Daoy (cell line): ENCODE measurements at places on chromosomes 6 and 20. TPM values are rescaled to one million over a fixed set of nuclear protein-coding genes. Genes with fewer than 3 reads are reported as not detected.
A peak's percentile ranks its signal among the peaks of the same experiment; 100 is the strongest.

Gene SIRT5
- 12.1 and 12.6 TPM in 2 replicates for total RNA-seq

GRCh38 chr6:86010915-86011786 is 368.5 kb upstream of the SYNCRIP start:
- no peak for DNase-seq

DNA sequence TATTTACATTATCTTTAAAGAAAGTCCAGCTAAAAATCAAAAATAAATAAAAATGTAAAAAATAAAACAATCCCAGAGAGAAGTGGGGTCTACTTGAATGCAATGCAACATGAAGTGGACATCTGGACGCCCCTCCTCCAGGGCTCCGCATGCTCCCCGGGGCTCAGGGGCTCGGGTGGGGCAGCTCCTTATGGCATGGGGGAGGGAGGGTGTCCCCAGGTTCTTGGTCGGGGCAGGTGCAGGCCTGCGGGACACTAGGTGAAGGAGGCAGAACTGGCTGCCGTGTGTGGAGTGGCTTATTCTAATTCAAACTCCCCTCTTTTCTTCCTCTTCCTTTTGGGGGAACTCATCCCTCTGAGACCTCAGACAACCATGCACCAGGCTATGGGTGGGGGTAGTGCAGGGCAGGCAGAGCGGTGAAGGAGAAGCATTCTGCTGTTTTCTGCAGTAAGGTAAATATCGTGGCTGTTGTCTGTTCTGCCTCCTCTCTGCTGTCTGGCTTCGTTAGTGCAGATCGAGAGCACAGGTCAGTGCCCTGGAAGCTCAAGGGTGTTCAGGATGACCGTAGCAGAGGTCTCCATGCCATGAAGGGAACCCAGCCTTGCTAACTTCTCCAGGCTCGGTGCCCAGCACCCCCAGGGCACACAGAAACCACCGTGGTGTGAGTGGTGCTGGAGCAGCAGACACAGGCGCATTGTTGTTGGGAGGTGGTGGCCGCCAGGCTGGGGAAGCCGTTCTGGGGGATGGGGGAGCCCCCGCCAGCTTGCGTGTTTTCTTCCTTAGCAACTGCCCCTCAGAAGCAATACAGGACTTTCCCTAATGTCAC is 82.6 kb downstream of the TTLL2 start:
- DNase-seq, result no peak

DNA sequence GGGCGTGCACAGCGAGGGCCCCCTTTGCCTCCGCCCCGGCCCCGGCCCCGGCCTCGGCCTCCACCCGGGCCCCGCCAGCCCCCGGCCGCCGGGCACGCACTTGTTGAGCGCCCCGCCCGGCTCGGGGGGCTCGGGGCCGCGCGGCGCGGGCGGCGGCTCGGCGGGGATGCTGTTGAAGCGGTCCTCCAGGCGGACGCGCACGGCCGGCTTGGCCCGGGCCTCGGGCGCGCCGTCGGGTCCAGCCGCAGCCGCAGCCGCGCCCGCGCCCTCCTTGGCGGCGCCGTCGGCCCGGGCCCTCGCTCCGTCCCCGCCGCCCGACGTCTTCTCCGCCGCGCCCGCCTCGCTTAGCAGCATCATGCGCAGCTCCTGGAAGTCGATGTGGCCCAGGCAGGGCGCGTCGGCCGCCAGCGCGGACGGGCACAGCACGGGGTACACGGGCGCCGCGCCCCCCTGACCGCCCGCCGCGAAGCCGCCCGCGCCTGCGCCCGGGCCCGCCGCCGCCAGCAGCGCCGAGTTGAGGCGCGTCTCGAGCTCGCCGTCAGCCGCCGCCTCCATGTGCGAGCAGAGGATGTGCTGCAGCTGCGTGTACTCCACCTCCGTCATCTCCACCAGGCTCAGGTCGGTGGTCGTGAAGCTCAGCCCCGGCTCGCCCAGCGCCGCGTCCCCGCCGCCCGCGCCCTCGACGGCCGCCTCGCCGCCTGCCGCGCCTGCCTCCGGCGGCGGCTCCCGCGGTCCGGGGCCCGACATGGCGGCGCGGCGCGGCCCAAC is 514 bp downstream of the TCFL5 start:
- DNase-seq, result peak; percentile 53

DNA sequence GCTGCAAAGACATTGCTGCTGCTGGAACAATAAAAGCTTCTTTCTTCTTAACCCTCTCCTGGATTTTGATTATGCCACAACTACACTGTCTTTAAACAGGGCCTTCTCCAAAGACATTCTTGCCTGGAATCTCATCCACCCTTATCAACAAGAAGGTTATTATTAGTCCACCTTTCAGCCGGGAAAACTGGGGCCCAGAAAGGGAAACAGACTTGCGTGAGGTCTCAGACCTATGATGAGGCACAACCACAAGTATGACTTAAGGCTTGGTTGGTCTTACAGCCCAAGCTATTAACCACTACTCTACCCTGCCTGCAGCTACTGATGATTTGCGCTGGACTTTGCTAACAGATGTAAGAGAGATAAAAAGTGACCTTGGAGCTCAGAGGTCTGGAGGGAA is 62.8 kb upstream of the CTNNBL1 start:
- no peak for DNase-seq

Gene PLCB1
- total RNA-seq, result 2.3 and 2.9 TPM in 2 replicates

Gene IRAK1BP1
- total RNA-seq, result 4.0 and 6.7 TPM in 2 replicates

Gene COL10A1
- 0.17 TPM in 1 of 2 replicates, not detected in the other for total RNA-seq

DNA sequence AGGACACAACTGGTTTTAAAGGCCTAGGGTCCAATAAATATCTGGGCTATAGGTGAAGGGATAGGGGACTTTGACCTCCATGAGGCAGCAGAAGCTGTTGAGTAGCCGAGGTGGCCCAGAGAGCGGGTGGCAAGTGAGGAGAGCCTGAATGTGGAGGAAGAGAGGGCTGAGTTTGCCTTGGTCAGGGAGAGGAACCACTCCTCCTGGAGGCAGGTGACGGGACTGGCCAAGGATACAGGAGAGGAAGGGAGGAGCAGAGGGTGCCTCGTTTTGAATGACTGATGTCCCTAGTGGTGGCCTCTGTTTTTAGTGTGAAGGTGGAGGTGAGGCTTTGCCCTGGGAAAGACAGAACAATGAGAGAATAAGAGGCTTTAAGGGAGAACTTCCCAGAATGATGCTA is 19.1 kb upstream of the AAR2 start:
- DNase-seq, result no peak

- no peak for DNase-seq
Measured at GRCh38 chr6:125743604-125744003, 5.8 kb upstream of the HEY2 start.

Gene OPRM1
- total RNA-seq, result not detected in 2 replicates

DNA sequence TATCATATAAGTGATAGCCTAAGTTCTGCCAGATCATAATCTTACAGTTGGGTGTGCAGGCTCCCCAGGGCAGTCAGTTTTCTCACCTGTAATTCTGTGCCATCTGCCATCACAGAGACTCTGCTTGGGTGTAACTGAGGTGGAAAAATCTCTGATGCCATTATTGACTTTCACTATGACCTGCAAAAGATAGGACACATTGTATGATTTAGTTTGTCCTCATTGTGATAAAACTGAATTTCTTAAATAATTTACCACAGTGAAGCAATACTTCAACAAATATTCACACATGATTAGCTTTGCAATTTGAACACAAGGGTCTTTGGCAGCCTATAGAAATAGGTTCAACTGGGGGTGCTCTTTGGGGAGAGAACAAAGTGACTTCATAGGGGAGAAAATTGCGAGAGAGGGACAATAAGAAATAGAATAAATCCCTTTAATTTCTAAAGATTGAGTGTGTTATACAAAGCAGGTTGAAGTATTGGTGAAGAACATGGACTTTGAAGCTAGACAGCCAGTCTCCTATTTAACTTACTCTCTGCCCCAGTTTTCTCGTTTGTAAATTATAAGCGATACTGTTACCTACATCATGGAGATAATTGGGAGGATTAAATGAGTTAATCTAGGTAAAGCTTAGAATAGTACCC is 27.3 kb downstream of the FAM229B start:
- no peak for DNase-seq

DNA sequence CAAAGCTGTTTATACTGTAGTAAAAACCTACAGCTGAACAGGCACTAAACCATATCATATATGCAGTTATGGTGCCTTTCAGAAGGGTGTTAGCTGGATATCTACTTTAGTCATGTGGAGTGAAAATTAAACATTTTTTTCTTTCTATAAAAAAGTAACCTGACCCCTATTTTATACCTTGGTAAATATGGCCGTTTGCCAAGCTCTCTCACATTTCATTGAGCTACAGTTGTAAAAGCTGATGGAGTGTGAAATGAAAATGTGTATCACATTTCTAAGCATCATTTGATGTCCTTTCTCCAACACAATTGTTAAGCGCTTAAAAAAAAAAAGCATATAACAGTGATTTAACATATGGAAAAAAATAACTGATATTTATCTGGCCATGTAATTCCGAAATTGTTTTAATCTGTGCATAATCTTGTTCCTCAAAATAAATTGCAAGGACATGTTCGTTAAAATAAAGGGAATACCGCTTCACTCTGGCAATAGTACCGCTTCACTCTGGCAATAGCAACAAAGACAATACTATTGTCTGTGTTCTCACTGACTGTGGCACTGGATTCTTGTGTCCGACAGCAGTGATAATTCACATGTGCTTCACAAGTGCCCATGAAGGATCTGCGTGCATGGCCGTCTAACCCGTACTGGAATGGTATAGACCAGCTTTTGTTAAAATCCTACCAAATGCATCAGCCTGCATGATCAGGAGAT is 391.8 kb upstream of the SOX4 start:
- DNase-seq, result peak; percentile 40

Gene DPPA5
- not detected in 2 replicates for total RNA-seq

GRCh38 chr20:24978513-24978912 is 14.0 kb downstream of the APMAP start:
- DNase-seq, result no peak

GRCh38 chr6:122438975-122439374 is 32.6 kb downstream of the SERINC1 start:
- no peak for DNase-seq

DNA sequence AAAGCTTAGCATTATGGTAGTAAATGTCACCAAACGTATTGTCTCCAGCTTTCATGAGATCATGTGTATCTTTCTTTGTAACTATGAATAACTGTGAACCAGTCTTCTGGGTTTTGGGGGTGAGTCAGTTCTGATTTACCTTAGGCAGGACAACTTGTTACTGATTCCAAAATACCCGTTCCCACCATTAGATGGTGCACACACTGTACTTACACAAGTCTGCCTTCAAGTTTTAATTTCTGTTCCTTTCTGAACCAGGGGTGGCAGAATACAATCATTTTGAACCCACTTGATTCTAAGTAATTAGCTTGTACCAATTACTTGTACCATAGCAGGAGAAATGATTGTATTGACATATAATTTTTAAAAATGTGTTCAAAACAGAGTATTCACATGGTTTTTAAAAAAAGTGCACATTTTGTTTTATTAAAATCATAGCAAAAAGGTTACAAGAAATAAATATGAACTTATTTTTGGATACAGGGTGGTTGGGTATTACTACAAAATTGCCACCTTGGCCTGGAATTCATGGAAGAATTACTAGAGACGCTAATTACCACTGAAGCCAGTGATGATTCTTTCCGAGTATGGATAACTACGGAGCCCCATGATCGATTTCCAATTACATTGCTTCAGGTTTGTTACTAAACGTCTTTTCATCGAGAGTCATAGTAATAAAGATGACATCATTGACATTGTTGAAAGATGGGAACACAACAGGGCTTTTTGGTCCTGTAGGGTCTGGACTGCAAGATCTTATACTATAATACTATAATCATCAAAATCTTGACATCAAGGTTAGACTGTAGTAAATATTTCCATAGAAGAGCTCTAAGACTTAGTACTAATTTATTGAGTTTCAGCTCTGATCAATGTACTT is 75.2 kb upstream of the GLP1R start:
- DNase-seq, result peak; percentile 85

Gene RNF182
- total RNA-seq, result 4.7 and 8.7 TPM in 2 replicates

DNA sequence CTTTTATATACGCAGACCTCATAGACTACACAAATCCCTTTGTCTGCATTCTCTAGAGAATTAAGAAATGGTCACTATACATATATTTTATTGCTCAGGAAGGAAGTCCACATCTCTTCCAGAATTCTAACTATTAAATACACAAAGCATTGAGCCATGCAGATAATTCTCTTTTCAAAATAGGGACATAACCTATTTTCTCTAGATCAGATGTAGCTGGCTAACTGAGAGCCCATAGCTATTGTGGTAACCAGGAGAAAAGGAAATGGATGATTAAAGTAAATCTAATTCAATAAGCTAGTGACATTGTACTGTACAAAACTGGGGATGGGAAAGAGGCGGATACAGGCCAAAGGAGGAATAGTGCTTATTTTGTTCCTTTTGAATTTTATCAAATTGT is 137.2 kb downstream of the BACH2 start:
- no peak for DNase-seq
